ENCODE measurements at places on chromosomes 4 and X.

DNA sequence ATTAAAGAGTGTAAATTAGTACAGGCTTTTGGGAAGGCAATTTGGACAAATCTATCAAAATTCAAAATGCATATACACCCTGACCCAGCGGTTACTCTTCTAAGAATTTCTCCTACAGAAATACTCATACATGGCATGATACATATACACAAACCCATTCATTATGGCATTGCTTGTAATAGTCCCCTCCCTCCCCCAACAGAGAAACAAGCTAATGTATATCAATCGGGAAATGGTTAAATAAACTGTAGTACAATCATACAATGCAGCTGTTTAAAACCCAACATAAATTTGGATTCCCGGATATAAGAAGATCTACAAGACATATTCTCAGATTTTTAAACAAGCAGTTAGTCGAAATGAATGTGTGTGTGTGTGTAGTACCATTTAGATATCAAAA is 808 bp downstream of the HUWE1 start:
- DNase-seq, result no peak

GRCh38 chrX:30893206-30893605 is 4.2 kb upstream of the TAB3 start:
- DNase-seq, result no peak

DNA sequence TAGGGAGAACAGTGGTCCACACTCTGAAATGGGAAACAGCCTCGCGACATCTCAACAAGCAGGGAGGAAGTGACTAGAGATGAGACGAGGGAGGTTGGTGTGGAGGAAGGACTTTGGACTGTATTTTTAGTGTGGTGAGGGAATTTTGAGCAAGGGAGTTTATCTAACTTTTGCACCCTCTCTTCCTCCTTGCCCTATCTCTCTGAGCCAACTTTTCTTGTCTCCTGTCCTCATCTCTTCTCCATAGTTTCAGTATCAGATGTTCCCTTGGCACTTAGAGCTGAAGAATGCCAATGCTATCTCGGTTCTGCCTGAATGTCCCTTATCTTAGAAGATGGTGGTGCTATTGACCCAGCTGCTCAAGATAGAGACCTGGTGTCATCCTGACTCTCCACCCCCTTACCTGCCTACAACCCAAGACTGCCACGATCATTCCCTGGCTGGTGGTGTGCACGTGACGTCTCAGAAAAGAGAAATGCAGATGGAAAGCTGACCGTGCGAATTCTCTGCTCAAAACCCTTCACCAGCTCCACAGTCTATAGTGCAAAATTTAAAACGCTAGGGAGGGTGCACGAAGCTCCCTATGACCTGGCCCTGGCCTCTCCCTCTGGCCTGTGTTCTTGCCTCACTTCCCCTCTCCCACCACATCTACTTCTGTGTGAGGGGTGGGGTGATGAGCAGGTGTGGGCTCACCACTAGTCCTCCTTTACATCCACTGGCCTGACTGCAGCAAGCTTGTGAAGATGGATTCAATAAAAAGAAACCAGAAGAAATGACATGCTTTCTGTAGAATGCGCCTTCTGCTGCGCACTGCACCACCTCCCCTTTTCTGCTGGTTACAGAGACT is 20.9 kb downstream of the MPP1 start:
- no peak for DNase-seq

DNA sequence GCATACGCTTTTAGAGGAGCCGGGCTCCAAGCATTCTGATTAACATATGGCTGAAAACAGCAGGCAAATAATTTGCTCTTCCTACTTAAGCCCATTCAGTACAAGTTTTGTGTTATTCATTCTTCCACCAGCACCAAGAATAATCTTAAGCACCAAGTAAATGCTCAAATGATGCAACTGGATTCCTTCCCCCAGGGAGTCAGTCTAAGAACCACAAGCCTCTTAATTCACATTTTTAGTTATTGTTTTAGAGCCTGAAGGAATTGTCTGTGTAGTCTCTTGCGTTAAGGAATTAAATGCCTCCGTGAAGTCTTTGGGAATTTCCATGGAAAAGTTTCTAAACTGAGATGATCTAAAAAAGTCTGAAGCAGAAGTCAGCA is 61.5 kb upstream of the MAGEB2 start:
- peak; percentile 18 for DNase-seq

GRCh38 chrX:100081503-100081902 is 328.6 kb downstream of the PCDH19 start:
- DNase-seq, result peak; percentile 41

GRCh38 chr4:170399581-170400293 is 310.0 kb upstream of the AADAT start:
- DNase-seq, result peak; percentile 26

DNA sequence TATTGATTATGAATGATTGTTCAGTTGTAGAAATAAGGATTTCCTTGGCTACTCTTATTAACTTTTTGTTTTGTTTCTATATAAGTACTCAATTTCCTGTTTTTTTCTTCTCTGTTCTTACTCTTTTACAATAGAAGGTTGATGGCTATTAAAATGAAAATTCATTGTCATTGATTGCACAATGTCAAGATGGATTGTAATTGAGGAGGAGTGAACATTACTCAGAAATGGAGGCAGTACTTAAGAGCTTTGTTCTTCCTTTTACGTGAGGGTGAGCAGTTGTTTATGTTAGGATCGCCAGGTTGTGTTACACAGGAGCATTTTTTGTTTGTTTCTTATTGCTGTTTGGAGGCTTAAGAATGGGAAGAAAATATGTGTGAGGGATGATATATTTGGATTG is 2062.4 kb downstream of the ARAP2 start:
- peak; percentile 59 for DNase-seq

- no peak for DNase-seq
Measured at GRCh38 chrX:69036674-69037573, 128.3 kb downstream of the PJA1 start.

GRCh38 chr4:17166954-17167353 is 268.5 kb upstream of the LDB2 start:
- no peak for DNase-seq

- no peak for DNase-seq
Measured at GRCh38 chr4:87152310-87153041, 67.9 kb downstream of the KLHL8 start.

GRCh38 chrX:52425775-52426174 is 57.0 kb downstream of the XAGE2 start:
- peak; percentile 69 for DNase-seq

- no peak for DNase-seq
Measured at GRCh38 chr4:76301775-76302162, 4.8 kb upstream of the STBD1 start.

All from fibroblast of skin of right biceps (primary cell).